ENCODE measurements at places on chromosomes 1 and 21. TPM values are rescaled to one million over a fixed set of nuclear protein-coding genes. Genes with fewer than 3 reads are reported as not detected.

GRCh38 chr1:12345350-12346217 lies 115.8 kb downstream of the VPS13D start:
- no peak for DNase-seq

The FCRLA gene
- total RNA-seq, result 0.88 TPM

- no peak for DNase-seq
Observed at GRCh38 chr1:214364786-214365295, 83.9 kb downstream of the SMYD2 start.

DNA sequence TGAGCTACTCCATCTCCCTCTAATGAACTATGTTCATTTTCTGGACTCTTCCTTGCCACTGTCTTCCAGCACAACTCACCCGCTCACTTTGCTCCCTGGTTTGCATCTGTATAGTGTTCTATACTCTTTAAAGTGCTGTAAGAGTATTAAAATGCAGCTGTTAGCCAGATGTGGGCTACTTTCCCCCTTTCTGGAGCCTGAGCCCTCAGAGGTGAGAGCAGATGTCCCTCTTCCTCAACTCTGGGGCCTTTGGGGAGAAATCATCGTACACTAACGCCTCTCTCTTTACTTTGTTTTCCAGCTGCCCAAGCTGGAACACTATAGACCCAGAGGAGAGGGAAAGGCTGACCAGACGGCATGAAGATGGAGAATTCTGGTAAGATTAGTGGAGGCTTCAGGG lies 39.4 kb downstream of the CAPN2 start:
- DNase-seq, result no peak

GRCh38 chr1:39566441-39567137 lies 10.0 kb downstream of the PABPC4 start:
- no peak for DNase-seq

The KCNJ15 gene
- total RNA-seq, result 27.5 TPM

Measured in kidney epithelial cell (primary cell).